ENCODE measurements at places on chromosomes 12 and 14.

DNA sequence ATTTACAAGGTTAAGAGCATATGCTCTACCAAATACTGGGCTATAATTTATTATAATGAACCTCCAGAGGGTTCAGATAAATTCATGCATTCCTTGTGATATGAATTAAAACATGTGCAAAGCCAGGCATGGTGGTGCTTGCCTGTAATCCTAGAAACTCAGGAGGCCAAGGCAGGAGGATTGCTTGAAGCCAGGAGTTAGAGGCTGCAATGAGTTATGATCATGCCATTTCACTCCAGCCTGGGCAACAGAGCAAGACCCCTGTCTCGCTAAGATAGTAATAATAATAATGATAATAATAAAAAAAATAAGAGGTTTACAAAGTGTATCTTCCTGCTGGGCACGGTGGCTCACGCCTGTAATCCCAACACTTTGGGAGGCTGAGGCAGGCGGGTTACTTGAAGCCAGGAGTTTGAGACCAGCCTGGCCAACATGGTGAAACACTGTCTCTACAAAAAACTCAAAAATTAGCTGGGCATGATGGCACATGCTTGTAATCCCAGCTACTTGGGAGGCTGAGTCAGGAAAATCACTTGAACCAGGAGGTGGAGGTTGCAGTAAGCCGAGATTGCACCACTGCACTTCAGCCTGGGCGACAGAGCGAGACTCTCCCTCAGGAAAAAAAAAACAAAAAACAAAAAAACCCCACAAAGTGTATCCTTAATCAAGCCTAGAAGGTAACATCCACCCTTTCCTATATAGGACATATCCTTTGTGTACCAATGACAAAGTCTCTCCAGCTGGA lies 7.3 kb upstream of the CS start:
- DNase-seq = no peak

GRCh38 chr12:75190846-75191245 lies 18.8 kb downstream of the KCNC2 start:
- no peak for DNase-seq

DNA sequence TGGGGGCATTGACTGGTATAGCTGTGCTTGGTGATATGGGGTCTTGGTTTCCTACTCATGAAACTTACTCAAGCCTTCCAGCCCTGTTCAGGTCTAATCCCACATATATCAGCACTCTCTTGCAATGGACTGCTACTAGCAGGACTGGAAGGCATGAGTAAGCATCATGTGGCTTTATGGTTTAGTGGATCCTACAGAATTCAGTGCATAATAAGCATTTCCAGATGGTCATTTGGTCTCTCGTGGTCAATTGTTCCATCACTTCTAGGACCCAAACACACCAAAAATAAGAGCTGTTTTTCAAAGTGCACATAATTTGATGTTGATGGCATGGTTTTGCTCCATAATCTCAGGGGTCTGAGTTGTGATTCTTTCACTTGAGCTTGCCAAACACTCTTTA lies 114.4 kb downstream of the LMNTD1 start:
- peak; percentile 22 for DNase-seq

DNA sequence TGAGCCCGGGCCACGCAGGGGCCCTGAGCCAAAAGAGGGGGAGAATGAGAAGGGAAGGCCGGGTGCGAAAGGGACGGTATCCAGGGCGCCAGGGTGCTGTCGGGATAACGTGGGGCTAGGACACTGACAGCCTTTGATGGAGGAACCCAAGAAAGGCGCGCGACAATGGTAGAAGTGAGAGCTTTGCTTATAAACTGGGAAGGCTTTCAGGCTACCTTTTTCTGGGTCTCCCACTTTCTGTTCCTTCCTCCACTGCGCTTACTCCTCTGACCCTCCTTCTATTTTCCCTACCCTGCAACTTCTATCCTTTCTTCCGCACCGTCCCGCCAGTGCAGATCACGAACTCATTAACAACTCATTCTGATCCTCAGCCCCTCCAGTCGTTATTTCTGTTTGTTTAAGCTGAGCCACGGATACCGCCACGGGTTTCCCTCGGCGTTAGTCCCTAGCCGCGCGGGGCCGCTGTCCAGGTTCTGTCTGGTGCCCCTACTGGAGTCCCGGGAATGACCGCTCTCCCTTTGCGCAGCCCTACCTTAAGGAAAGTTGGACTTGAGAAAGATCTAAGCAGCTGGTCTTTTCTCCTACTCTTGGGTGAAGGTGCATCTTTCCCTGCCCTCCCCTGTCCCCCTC lies 3.0 kb downstream of the SSTR1 start:
- DNase-seq = no peak

DNA sequence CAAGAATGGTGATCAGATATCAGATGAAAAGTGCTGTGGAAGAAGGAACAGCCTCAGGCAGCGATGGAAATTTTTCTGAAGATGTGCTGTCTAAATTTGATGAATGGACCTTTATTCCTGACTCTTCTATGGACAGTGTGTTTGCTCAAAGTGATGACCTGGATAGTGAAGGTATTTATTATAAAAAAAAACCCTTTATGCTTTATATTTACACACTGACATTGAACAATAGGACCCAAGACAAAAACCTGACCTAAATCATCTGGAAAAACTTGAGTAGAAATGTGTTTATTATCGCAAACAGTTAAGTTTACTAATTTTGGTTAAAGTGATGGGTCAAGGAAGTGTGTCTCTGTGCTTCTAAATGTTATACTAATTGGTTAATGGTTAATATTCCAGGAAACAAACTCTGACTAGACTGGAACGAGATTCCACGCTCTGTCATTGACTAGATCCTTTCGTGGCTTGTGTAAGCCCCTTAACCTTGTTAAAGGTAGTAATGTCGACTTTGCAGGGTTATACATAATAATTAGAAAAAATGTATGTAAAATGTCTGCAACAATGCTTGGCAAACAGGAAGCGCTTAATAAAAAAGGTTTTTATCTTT lies 62.7 kb downstream of the LRRK2 start:
- no peak for DNase-seq

- no peak for DNase-seq
These were observed 21.1 kb upstream of the ADAM20 start for GRCh38 chr14:70555890-70556289.

- no peak for DNase-seq
These were observed 23.4 kb downstream of the APOBEC1 start for GRCh38 chr12:7642287-7642686.

GRCh38 chr12:130559806-130560205 lies 156.3 kb downstream of the RIMBP2 start:
- DNase-seq = no peak

DNA sequence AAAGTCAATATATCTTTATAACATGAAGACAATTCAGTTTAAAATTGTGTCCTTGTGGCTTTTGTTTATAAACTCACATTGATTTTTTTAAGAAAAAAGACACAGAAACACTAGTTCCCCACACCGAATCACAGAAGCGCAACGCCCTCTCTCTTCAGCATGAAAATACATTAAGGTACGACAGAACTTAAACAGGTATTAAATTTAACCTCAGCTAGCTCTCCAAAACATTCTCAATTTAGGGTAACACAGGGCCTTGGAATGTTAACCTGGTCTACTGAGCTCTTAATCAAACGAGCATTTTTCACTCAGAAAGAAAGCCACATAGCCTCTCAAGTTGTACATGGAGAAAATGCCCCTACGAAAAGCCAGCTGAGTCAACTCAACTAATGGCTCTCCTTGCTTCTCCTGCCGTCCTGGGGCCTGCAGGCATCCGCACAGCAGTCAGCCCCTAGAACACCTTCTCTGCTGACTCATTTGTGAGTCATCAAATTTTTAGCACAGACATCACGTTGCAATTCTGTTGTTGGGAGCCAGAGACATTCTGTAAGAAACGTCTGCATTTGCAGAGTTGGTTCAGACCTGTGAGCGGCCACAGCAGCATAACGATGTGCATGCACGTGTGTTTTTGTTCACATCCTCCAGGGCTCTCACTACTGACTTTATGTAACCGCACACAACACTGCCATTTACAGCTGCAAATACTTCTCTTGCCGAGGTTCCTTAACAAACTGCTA lies 141.6 kb downstream of the ITPR2 start:
- peak; percentile 82 for DNase-seq

GRCh38 chr14:92544051-92544720 lies 30.6 kb downstream of the RIN3 start:
- DNase-seq = no peak

GRCh38 chr14:85528080-85528896 lies 1.7 kb upstream of the FLRT2 start:
- peak; percentile 55 for DNase-seq

- DNase-seq = no peak
These were observed 117.3 kb downstream of the MED13L start for GRCh38 chr12:116160231-116160630.

- no peak for DNase-seq
These were observed 6.9 kb upstream of the IFI27 start for GRCh38 chr14:94103554-94104150.

GRCh38 chr12:85823436-85824180 lies 12.6 kb downstream of the RASSF9 start:
- DNase-seq = no peak

GRCh38 chr14:74919421-74920165 lies 3.5 kb downstream of the RPS6KL1 start:
- no peak for DNase-seq

DNA sequence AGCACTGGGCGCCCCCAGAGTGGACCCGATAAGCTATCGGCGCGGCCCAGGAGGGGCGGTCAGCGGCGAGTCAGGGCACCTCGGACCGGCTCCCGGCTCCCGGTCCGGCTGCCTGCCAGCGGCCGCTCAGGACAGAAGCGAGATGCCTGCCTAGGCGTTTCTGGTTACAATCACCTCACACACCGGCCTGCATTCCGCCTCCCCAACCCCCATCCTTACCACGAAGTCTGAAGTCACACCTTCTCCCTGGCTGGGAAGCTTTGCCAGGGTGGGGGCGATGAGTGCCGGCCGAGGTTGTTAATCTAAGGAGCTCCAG lies 42.6 kb upstream of the TBX5 start:
- no peak for DNase-seq

GRCh38 chr12:3747976-3748619 lies 4.8 kb downstream of the CRACR2A start:
- DNase-seq = no peak

- no peak for DNase-seq
These were observed 340.9 kb downstream of the AACS start for GRCh38 chr12:125406131-125406530.
